H1 (cell line): ENCODE measurements at places on chromosomes 12 and 14.

- no peak for DNase-seq
These were observed 209.3 kb downstream of the DAD1 start for GRCh38 chr14:22379727-22380126.

- no peak for DNase-seq
These were observed 11.9 kb downstream of the TMEM52B start for GRCh38 chr12:10190558-10191388.

DNA sequence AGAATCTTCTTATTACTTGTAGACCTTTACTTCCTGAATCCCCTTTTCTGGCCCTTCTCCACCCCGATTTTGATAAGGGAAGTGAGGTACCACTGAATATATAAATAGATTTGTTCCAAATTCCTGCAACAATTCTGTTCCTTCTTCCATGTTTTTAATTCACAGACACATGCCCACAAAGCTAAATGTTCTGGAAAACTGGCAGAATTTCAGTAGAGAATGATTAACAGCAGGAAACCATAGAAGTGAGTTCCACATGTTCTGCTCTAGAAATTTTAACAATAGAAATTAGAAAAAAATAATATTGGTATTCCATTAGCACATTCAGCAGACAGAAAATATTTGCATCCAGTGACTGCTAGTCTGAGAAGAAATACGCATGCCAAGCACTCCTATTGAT is 139.6 kb downstream of the SLC2A13 start:
- DNase-seq = no peak

DNA sequence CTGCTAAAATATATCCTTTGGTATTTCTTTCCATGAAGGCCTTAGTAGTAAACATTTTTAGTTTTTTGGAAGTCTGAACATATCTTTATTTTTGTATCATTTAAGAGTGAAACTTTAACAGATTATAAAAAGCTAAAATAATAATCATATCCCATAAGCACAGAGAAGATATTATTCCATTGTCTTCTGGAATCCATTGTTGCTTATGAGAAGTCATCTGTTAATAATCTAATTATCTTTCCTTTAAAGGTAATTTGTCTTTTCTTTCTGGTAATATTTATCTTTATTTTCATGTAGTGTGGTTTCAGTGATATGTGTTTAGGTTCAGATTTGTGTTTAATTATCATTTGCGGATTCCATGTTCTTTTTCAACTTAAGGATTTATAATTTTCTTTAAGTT is 261.7 kb downstream of the MSRB3 start:
- no peak for DNase-seq

DNA sequence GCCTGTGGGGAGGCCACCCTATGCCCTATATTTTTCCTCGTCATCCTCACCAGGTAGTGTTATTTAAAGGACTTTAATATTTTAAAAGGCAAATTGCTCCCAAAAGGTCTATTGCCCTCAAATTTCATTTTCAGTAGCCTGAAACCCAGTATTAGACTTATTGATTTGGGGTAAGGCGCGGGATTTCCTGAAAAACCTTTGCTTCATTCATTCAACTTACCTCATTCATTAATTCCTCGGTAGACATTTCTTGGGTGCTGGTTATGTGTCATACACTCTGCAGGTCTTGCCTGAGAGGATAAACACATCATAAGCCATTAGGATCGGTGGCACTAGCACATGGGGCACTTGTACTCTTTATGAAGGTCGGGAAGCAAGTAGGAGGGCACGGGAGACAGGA is 99.2 kb downstream of the ARF6 start:
- DNase-seq = no peak

DNA sequence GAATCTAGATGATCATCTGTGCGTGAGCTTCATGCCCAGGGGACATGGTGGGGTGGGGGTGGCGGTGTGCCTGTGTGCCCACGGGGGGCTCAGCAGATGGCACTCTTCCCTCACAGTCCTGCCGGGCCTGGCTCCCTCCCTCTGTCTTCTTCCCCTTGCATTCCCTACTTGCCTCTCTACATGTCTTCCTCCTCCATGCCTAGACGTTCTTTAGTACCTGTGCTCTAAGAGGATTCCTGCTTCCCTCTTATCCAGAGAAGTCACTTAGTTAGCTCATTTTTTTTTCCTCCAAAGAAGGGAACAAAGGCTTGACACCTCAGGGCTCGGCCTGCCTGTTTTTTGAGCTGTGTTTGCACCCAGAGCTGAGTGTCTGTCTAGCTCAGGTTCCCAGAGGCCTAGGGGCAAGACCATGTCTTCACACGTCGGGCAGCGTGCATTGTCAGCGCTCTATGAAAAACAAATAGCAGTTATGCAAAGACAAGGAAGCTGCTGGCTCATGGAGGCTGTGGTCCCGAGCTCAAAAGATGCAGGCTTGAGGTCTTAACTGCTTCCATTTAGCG is 48.8 kb downstream of the NINJ2 start:
- no peak for DNase-seq

GRCh38 chr12:132495629-132496357 is 5.8 kb downstream of the FBRSL1 start:
- no peak for DNase-seq
